ENCODE measurements at places on chromosomes 7 and 10.

DNA sequence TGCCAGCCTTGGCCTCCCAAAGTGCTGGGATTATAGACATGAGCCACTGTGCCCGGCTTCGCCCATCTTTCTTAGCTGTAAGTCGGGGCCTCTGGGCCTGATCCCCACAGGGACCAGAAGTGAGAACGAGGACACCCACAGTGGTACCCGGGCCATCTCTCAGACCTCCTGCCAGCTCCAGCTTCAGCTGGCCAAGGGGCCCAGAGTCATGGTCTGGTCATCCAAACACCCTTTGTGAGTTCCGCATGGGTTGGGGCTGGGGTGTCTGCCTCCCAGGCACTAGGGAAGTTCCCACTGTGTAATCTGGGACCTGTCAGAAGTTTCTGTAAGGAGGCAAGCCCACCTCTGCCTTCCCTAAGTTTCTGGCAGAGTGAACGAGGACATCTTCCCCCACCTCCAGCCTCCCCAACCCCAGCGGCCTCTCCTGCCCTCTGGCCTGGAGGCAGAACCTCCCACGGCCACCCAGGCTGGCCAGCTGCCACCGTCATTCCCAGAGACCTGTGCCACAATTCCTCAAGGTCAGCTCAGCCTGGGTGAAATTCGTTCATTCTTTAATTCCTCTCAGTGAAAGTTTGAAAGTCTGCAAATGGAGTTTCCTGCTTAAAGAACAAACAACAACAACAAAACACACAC is 19.5 kb upstream of the FOXL3 start:
- no peak for DNase-seq

- no peak for DNase-seq
Measured at GRCh38 chr7:101125989-101126650, 784 bp upstream of the SERPINE1 start.

- no peak for DNase-seq
Measured at GRCh38 chr7:55526770-55527169, 45.5 kb downstream of the VOPP1 start.

DNA sequence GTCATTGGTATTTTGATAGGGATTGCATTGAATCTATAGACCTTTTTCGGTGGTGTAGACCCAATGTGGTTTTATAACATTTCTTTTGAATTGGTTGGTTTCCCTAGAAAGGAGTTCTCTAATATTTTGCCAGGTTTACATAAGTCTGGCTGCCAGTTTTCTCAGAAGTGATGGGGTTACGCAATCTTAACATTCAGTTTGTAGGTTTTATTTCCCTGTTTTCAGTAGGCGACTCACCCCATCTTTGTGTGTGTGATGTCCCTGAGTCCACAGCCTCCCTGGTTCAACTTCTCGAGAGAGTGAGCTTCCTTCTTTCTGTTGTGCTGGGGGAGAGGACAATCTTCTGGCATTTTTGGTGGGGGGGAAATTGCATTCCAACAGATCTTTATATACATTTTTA is 9.6 kb upstream of the KIF5B start:
- no peak for DNase-seq

- DNase-seq: no peak
Measured at GRCh38 chr10:80292607-80293239, 3.3 kb upstream of the MAT1A start.

DNA sequence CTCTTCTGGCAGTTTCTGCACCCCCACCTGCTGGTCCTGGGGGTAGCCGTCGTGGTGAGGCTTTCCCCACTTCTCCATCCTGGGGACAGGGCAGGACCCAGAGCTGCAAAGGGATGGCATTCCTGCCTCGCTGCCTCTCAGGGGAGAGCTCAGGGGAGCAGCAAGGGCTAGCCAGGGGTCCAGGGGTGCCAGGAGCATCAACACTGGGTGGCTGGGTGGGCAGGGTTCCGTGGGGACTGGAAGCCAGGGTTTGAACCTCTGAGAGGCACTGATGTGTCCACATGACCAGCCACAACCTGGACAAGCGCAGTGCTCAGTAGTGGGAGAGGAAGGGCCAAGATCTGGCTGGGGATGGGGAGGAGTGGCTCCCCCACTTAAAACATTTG is 5.6 kb downstream of the ABCB8 start:
- no peak for DNase-seq

GRCh38 chr10:11085545-11085944 is 67.9 kb downstream of the CELF2 start:
- DNase-seq: no peak

DNA sequence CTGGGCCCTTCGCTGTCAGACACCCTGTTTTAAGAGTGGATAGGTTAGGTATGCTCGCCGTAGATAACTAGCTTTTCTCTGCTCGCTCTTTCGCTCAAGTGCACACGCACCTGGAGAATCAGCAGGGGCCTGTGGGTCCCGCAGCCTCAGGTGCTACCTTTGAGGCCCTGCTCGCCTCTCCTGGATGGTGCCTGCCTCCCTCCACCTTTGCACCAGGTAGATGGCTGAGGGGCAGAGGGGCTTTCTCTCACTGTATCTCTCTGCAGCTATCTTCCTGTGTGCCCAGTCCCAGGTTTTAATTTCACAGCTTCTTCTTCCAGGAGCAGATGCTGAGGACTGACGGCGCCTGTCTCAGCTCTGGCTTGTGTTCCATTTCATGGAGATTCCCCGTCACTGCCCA is 227.9 kb downstream of the TCF7L2 start:
- DNase-seq: no peak

GRCh38 chr10:96619120-96619519 is 32.3 kb upstream of the TM9SF3 start:
- no peak for DNase-seq

GRCh38 chr10:109259293-109259692 is 664.0 kb downstream of the XPNPEP1 start:
- DNase-seq: no peak

DNA sequence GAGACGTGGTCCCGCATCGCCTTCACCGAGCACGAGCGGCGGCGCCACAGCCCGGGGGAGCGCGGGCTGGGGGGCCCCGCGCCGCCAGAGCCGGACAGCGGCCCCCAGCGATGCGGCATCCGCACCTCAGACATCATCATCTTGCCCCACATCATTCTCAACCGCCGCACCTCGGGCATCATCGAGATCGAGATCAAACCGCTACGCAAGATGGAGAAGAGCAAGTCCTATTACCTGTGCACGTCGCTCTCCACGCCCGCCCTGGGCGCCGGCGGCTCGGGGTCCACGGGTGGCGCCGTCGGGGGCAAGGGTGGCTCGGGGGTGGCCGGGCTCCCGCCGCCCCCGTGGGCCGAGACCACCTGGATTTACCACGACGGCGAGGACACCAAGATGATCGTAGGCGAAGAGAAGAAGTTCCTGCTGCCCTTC is 737 bp downstream of the CNNM2 start:
- DNase-seq: no peak

DNA sequence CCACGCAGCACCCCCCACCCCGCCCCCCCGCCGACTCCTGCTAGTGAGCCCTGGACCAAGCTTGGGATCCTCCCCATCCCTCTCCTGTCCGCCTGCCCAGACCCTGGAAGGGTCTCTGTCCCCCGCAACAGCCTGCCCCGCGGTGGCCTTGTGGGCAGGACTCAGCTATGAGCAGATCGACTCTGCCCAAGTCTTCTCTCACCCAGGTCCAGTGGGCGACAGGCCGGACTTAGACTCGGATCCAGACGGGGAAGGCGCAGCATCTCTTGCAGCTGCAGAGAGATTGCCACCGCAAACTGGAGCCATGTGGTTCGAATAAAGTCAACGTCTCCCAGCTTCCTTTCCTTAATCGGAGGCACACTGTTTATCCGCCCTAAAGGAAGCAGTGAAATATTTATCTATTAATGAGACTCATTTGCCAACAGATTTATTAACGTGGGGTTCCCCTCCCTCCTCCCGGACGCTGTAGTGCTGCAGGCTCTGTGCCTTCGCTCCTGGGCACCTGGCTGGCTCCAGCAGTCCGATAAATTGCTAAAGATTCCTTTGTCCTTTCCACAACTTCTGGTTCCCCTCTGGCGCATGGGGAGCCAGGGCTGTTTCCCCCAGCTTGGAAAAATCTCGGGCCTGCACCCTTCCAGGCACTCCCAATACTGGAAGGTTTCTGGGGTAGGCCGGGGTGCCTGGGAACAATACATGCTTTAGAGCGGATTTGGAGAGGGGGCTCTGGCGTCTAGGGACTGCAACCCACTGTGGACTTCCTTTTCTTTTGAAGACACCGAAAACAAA is 634 bp upstream of the HOXA7 start:
- no peak for DNase-seq

DNA sequence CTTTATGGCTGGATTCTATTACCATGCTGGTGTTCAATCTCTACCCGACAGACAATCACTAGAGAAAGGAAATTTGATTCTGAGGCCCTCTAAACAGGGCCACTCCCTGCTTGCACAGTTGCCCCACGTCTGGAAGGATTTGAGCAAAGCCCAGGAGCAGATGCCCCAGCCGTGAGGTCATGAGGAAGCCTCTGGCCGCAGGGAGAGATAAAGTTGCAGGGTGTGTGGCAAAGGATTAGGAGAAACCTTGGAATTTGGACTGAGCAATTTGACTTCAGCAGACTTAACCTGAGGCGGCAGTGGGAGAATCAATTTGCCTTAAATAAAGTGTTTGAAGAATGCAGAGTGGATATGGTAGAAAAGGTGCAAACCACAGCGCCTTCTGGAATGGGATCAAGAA is 40.2 kb upstream of the KLF6 start:
- DNase-seq: no peak

GRCh38 chr7:143318661-143319060 is 2.8 kb downstream of the CLCN1 start:
- DNase-seq: no peak

DNA sequence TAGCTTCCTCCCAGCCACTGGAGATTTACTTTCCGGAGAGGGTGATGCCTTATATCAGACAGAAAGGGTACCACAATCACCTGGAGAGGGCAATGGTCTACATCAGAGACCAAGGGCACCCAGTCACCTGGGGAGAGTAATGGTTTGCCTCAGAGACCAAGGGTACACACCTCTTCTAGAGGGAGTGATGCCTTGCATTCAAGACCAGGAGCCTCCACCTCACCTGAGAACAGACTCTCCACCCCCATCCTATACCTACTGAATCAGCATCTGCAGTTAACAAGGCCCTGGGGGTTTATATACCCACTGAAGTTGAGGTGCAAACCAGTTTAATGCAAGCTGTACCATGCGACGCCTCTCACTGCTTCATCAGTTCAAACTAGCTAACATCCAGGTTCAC is 270.2 kb upstream of the IGFBP3 start:
- no peak for DNase-seq

GRCh38 chr10:74934100-74934812 is 107.9 kb downstream of the KAT6B start:
- DNase-seq: no peak

- no peak for DNase-seq
Measured at GRCh38 chr10:69230128-69230527, 10.0 kb downstream of the HKDC1 start.

GRCh38 chr10:8193546-8193945 is 139.1 kb downstream of the GATA3 start:
- no peak for DNase-seq

DNA sequence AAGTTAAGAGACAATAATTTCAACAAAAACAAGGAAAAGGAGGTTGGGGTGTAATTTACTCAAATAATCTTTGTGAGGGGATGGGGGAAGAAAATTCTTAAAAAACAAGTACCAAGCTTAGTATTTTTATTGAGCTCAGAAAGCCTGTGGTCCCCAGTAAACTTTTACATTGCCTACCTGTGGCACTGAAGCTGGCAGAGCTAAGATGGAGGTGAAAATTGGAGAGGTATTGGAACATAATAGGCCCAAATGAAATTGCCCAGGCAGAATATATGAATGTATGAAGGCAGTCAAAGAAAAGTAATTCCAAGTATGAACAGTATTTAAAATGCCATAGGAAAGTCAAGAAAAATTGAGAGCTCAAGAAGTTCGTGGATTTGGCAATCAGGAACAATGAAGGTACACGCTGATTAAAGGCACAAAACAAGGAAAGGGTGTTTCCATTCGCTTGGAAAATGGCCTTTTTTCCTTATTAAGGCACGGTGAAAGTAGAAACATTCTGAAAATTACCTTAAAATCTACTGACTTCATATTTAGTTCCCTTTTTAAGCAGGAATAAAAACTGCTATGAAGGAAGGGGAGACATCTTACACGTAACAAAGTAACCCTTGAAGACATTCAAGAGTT is 3.4 kb upstream of the KMT2E start:
- DNase-seq: no peak

GRCh38 chr7:155448632-155449007 is 9.3 kb upstream of the EN2 start:
- DNase-seq: no peak

DNA sequence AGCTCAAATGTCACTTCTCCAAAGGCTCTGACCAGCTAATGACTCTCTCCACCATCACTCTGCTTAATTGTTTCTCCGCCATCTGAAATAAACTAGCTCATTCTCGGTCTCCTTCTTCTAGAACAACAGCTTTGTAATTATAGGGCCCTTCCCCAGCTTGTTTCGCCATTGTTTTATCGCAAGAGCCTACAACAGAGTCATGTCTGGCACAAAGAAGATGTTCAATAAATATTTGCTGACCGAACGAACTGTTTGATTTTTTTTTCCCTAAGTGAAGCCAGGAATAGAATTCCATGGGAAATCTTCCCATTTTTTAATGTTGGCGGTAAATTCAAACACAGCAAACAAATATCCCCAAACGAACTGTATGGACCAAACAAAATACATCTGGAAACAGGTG is 63.8 kb upstream of the NMT2 start:
- no peak for DNase-seq
